ENCODE measurements at places on chromosomes 11 and 22. TPM values are rescaled to one million over a fixed set of nuclear protein-coding genes. Genes with fewer than 3 reads are reported as not detected.
A peak's percentile ranks its signal among the peaks of the same experiment; 100 is the strongest.

DNA sequence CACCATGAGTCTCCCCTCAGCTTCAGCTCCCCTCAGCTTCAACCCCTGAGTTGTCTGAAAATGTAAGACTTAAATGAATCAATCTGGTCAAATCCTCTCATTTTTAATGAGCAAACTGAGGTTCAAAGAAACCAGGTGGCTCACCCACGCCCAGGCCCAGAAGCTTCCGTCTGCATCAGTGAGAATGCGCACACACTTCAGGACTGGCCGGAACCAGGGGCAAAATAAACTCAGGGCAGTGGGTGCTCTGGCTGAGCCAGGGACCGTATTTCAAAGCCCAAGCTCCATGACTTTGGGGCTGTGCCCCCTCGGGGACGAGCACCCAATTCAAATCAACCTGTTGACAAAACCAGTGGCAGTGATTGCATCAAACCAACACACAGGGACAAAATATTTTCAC lies 3.1 kb downstream of the SULT4A1 start:
- DNase-seq: no peak

Gene EMID1
- total RNA-seq: 28.8 TPM

GRCh38 chr11:117840881-117841550 lies 16.5 kb upstream of the FXYD2 start:
- DNase-seq: peak; percentile 25

GRCh38 chr22:22682807-22683667 lies 38.6 kb downstream of the GGTLC2 start:
- DNase-seq: no peak

GRCh38 chr11:46277622-46278386 lies at the start of gene CREB3L1:
Gene CREB3L1, plus strand, starts transcription at chr11:46277662. Its CDS starts 450 bp downstream, at chr11:46278112.
- no peak for DNase-seq

DNA sequence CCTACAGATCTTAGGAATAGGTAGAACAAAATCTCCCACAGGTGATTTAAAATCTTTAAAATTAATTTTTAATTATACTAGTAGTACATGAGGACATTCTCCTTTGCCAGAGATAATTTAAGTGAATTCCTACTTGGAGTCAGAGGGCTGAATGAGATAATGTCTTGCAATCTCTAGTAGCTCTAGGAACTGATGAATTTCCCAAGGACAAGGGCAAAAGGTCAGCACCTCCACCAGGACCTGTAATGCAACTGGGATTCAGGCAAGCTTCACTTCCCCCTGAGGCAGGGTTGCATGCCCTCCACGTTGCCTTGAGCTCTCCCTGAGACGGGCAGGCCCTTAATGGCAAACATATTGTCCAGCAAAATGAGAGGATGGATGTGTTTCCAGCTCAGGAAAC lies 330.3 kb upstream of the PITPNB start:
- DNase-seq: no peak

DNA sequence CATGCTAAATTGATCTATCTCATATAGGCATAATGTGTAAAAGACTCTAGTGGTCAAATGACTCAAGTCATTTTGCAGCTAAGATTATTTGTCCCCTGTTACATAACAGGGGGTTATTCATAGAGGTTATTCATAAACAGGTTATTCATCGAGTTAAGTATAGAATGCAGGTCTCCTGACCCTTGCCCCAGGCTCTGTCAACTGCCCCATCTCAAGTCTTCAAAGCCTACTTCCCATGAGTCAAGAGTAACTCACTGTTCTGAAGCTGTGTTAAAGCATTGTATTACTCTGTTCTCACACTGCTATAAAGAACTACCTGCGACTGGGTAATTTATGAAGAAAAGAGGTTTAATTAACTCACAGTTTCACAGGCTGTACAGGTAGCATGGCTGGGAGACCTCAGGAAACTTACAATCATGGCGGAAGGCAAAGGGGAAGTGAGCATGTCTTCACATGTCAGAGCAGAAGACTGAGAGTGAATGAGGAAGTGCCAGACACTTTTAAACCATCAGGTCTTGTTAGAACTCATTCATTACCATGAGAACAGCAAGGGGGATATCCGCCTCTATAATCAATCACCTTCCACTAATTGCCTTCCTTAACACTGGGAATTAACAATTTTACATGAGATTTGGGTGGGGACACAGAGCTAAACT lies 226.2 kb upstream of the BLID start:
- DNase-seq: no peak

All from dorsolateral prefrontal cortex (tissue), 122 donors.